ENCODE measurements at places on chromosomes 12 and 14.

DNA sequence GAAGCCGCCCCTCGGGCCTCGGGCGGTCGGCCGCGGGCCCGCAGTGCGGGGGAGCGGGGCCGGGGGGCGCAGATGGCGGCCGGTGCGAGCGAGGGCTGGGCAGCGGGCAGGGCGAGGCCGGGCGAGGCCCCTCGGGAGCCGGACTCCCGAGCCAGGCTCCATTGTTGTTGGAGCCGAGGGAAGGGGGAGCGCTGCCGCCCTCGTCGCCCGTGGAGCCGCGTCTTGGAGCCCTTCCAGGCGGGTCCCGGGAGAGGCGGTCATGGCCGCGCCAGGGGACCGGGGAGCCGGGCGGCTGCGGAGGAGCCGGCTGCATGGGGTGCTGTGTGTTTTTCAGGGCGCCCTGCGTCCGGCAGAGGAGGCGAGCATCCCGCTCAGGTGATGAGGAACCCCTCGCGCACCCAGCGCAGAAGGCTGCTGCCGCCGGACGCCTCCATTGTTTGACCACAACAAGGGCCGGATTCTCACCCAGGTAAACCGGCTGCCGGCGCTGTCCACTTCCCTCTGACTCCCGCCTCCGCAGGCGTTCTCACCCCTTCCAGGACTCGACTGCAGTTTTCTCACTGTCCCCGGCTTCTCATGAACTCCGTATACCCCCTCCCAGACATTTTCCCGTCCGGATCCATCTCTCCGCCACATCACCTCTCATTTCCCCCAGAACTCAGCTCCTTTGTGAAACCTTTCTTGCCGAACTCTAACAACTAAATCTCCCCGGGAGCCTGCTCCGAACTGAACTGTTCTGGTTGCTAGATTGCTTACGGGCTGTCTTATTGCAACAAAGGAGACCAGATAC lies 732 bp downstream of the ZNF664 start:
- ATAC-seq: peak; percentile 24

- peak; percentile 94 for ATAC-seq
These were observed at the start of gene SYT1 for GRCh38 chr12:78864403-78864869. Gene SYT1, plus strand, starts transcription at chr12:78864774.

- no peak for ATAC-seq
These were observed 11.2 kb upstream of the CDC42BPB start for GRCh38 chr14:103068351-103069073.

- no peak for ATAC-seq
These were observed 1.9 kb upstream of the KDM2B start for GRCh38 chr12:121582583-121583333.

DNA sequence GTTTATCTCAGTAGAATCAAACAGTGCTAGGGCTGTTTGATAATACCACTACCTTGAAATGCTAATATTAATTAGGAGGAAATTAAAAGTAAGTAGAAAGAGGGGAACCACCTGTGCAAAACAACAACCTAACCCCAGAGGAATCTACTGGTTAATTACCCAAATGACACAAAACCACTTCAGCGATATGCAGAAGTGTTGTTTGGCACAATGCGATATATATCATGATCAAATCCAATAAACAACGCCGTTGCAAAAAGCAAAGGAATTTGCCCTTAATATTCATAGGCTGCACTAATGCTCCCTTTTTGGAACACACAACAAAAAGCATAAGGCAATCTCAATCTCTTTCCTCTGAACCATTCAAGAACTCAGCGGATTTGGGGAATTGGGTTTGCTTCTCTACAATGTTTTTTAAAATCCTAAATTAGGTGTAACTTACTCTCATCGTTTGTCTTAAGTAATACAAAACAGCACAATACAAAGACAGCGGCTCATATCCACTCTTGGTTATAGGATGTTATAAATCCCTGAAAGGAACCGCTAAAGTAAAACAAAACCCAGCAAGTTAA lies 1.5 kb downstream of the MAP4K5 start:
- ATAC-seq: no peak

- no peak for ATAC-seq
These were observed 85.3 kb upstream of the PAWR start for GRCh38 chr12:79776111-79776510.

DNA sequence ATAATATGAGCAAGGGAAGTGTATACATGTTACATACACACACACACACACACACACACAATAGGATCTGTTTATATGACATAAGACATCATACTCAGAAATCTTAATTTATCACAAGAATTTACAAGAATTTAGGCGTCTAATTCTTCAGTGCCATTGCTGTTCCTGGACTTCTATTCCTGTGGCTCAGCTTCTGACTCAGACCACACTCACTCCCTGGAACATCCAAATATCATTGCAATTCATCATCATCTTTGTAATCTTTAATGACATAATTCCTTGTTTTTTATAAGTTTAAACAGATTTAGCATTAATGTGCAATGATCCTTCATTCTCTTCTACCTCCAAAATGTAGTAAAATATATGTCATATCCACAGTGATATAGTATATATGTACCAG lies 544.2 kb downstream of the FOXG1 start:
- peak; percentile 40 for ATAC-seq
